ENCODE measurements at places on chromosomes 11 and 22.

DNA sequence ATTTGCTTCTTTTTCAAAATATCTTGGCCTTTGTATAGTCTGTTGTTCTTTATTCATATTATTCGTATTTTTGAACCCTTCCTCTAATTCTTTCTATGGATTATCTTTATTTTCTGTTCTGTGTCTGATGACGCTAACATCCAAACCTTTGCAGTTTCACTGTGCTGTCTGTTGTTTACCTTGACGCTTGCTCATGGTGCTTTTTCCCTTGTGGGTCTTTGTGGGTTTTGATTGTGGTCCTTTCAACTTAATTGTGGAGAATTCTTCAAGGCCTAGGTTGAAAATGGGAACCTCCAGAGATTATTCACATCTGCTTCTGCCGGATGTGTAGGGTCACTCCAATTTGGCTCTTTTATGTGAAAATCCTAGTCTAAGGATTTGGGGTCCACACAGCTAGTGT lies 34.6 kb downstream of the PARVG start:
- DNase-seq, result no peak

GRCh38 chr11:25180187-25180586 lies 683.3 kb downstream of the LUZP2 start:
- DNase-seq, result no peak

GRCh38 chr11:74485868-74486267 lies 7.7 kb downstream of the LIPT2 start:
- DNase-seq, result no peak

DNA sequence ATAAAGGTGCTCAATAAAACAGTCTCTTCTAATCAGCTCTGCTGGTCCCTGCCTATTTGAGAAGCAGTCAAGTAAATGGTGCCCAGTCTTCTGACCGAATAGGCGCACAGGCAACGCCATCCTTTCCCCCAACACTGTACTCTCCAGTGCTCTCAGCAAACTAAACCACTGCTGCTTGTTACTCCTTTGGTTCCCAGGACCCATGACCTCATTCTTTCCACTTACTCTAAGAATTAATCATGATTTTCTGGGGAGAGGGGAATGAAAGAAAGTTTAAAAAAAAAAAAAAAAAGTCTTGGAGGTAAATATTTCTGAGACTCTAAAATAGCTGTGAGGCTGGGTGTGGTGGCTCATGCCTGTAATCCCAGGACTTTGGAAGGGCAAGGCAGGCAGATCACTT lies 63.7 kb downstream of the SGSM3 start:
- no peak for DNase-seq

DNA sequence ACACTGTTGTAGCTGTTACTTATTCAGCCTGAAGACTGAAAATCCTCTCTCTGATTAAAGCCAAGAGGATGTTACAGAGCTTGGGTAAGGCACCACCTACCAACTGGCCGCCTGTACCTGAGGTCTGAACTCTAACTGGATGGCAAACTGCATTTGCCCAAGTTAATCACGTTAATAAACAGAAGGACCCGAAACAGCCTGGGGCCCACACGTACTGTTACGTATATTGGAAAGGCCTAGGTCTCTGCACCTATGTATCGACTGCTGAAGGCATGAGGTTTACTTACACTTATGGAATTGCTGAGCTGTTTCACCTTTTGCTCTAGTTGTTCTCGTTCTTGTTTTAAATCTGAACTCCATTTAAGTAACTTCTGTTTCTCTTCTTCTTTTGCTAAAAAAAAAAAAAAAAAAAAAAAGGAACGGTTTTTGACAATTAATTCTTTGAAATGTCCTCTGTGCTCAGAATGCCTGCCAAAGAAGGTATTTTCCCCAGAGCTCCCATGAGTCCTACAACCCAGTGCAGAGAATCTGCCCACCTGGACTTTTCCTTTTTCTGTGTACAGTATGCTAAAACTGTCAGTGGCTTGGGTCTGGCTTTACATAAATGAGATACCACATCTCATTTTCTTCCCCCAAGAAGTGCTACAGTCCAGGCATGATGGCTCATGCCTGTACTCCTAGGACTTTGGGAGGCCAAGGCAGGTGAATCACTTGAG lies 13.1 kb downstream of the LARGE2 start:
- DNase-seq, result no peak

- no peak for DNase-seq
Measured at GRCh38 chr11:9616858-9617257, 43.4 kb downstream of the WEE1 start.

DNA sequence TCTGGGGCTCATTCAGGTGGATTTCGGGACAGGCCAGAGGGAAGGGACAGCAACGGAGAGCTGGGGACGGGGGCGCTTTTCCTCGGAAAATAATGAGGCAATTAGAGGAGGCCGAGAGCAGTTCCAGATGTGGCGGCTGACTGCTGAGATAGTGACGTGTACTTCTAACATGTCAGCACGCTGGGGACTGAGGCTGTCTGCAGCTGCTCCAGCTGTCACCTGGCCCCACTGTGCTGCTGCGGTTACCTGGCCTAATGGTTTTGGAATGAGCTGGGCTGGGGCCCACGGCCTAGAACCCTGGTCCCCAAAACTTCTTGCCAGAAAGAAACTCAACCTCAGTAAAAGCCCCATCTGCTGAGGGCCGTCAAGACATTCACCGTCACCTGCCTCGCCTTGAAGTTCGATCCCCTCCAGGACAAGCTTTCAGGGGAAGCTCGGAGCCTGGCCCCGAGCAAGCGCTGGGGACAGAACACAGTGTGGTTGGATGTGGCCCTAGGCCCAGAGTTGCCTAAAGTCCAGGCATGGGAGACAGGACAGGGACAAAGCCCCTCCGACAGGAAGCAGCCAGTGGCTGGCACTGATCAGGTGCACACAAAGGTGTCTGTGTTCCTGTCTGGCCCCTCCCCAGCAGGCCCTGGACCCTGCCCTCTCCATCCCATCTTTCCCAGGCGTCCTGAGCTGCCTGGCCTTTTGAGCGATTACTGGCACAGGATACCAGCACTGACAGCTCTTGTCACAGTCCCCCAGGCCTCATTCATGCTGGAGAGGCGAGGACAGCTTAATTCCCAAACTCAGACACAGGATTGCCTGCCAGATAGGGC lies 22.1 kb downstream of the RPUSD4 start:
- no peak for DNase-seq

DNA sequence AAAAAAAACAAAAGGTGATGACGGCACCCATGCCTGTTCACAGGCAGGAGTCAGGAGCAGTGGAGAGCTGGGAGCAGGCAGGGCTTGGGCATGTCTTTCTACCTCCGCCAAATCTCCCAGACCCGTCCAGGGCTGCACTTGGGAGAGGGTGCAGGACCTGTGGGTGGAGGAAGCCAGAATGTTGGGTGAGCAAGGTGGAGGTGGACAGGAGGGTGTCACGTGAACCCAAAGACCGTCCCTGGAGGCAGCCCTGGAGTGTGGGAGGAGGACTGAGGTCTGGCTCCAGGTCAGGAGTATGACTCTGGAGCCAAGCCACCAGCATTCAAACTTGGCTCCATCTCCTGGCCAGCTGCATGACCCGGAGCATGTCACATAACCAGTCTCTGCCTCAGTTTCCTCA lies 26.6 kb upstream of the RELT start:
- DNase-seq, result no peak

DNA sequence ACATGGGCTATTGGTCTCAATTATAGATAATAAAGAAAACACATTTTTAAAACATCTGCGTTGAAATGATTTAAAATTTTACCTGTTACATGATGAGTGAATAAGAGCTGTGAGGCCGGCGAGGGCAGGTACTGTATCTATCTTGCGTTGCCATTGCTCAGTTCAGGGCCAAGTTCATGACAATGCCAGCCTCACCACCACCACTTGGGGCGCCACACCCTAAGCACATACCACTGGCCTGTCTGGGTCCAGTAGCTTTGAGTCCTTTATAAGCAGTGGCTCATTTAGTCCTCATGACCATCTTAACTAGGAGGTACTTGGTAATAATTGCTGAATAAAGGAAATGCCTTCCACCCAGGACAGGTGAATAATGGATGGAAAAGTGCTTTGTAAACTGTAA lies 14.5 kb upstream of the MB start:
- no peak for DNase-seq

GRCh38 chr11:60762851-60763691 lies 6.4 kb downstream of the MS4A15 start:
- no peak for DNase-seq

DNA sequence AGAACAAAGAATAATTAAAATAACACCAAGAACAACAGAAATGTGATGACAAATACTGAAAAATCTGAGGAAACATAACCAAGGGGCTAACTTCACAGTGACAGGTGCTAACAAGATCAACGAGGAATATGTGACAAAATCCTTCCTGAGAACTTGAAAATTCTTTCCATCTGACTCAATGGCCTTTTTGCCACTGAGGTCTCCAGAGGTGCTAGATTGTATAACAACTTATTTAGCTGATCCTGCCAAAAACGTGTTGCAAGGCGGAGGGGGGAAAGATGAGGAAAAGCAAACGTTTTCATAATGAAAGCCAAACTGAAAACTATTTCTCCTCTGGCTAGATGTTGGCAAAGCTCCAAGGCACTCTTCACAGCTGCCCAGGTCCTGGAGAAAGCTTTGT lies 364.5 kb downstream of the NTM start:
- no peak for DNase-seq

- no peak for DNase-seq
Measured at GRCh38 chr11:7545611-7546010, 31.8 kb downstream of the PPFIBP2 start.

GRCh38 chr11:2700415-2701211 lies 819 bp upstream of the KCNQ1OT1 start:
- no peak for DNase-seq

DNA sequence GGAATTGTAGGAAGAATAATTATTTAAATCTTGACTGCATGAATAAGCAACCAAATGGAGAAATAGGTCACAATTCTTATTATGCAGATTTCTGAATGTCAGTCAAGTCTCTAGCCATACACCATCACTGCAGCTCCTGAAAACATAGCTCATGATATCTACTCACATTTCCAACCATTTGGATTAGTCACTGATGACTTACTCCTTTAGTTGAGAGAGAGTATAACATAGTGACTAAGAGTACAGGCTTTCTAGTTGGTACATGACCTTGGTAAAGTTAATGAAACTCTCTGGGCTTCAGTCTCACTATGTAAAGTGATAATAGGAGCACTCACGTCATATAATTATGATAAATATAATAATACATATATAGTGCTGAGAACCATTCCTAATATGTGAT lies 265.2 kb downstream of the KCNA4 start:
- no peak for DNase-seq

- no peak for DNase-seq
Measured at GRCh38 chr11:18171377-18172000, 1.1 kb upstream of the MRGPRX4 start.

GRCh38 chr11:28017816-28018215 lies 90.1 kb downstream of the KIF18A start:
- DNase-seq, result no peak

GRCh38 chr11:133745791-133746190 lies 99.5 kb downstream of the SPATA19 start:
- no peak for DNase-seq

GRCh38 chr11:121344824-121345223 lies 52.3 kb downstream of the SC5D start:
- DNase-seq, result no peak

DNA sequence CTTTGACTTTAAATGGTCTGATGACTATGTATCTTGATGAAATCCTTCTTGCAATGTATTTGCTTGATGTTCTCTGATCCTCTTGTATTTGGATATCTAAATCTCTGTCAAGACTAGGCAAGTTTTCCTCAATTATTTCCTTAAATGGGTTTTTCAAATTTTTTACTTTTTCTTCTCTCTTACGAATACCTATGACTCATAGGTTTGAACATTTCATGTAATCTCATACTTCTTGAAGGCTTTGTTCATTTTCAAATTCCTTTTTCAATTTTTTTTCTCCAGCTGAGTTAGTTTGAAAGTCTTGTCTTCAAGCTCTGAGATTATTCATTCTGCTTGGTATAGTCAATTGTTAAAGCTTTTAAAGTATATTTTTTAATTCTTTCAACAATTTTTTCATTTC lies 13.1 kb downstream of the OR10W1 start:
- DNase-seq, result no peak

DNA sequence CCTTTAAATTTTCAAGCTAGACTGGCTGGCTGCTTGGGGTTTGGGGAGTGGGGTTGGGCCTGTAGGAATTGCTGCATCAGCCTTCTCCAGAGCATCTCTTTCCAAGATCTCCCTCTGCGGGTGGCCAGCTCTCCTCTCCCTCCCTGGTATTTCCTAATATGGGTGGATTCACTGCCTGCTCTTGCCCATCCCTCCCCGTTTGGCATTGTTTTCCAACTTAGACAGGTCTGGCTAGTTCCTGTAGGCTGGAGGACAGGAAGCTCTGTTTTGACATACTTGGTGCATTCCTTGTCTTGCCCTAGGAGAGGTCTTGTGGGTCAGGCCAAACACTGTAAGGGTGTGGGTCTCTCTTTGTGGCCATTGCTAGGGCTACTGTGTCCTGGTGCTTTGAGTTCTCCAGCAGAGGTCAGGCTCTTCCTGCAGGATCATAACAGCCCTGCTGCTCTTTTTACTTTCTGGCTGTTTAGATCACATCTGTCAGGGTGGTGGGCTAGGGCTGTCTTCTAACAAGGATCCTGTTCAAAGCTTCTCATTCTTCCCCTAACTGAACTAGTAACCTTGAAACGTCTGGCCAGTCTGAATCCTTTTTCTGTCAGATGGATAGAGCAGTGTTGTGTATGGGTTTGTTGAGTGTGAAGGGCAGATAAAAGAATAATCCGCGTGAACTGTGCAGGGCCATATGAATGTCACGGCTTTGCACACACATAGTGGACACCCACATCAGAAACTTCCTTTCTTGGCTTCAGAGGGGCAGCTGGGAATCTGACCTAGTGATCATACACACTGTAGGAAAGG lies 18.3 kb upstream of the MICALL1 start:
- no peak for DNase-seq

GRCh38 chr11:131471976-131472375 lies 101.6 kb downstream of the NTM start:
- no peak for DNase-seq

GRCh38 chr11:134643115-134644012 lies 231.3 kb upstream of the B3GAT1 start:
- DNase-seq, result no peak

- no peak for DNase-seq
Measured at GRCh38 chr11:124075841-124076651, 34.9 kb upstream of the OR10G7 start.

- DNase-seq, result no peak
Measured at GRCh38 chr11:73087730-73088129, 54.4 kb downstream of the FCHSD2 start.

DNA sequence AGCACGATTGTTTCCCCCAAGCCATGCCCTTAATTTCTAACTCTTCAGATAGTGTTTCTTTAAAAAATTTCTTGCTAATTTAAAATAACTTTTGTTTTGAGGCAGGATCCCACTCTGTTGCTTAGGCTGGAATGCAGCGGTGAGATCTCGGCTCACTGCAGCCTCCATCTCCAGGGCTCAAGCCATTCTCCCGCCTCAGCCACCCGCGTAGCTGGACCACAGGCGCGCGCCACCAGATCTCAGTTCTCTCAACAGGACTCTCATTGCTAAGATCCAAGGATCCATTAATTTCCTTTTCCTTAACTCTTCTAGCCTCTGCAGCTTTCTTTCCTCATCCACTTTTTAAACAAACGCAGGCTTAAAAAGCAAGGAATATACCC lies 327 bp upstream of the MED17 start:
- no peak for DNase-seq

Measured in activated T-helper 1 cell treated with Interleukin-2 at 50 U/mL for 16 hours (primary cell).